IgD-negative memory B cell (primary cell): ENCODE measurements at places on chromosomes 2 and 18. TPM values are rescaled to one million over a fixed set of nuclear protein-coding genes. Genes with fewer than 3 reads are reported as not detected.

Gene CIB4
- polyA plus RNA-seq, result not detected

Gene GPR45
- not detected for polyA plus RNA-seq

Gene TNS1
- polyA plus RNA-seq, result not detected

Gene GAD1
- not detected for polyA plus RNA-seq

Gene HOXD10
- polyA plus RNA-seq, result not detected

Gene ALPP
- polyA plus RNA-seq, result not detected

Gene SPHKAP
- not detected for polyA plus RNA-seq

Gene CD8B2
- not detected for polyA plus RNA-seq

Gene GPC1
- 0.26 TPM for polyA plus RNA-seq

Gene SPIRE1
- polyA plus RNA-seq, result 0.05 TPM

Gene SCG2
- not detected for polyA plus RNA-seq

Gene SLC11A1
- polyA plus RNA-seq, result 1.3 TPM
